NCI-H1092 (cell line): ENCODE measurements at places on chromosomes 3 and 15.
A peak's percentile ranks its signal among the peaks of the same experiment; 100 is the strongest.

GRCh38 chr15:60362321-60363086 lies 35.3 kb downstream of the ANXA2 start:
- DNase-seq = no peak

DNA sequence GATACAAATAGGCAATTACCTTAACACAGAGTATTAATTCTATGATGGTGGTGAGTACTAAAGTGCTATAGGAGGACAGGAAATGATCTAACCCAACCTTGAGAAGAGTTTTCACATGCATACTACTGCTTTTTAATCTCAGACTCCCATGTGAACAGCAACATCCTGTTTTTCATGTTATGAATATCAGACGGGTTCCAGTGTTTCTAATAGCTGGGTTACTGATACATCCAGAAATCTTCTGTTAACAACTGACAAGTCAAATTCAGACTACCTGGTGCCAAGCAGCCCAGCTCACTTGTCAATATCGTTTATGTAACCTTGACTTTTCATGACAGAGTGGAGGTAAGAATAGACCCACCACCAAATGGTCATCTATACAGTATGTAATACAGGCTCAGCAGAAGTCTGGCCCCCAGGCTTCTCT lies 220.2 kb upstream of the COL8A1 start:
- no peak for DNase-seq

DNA sequence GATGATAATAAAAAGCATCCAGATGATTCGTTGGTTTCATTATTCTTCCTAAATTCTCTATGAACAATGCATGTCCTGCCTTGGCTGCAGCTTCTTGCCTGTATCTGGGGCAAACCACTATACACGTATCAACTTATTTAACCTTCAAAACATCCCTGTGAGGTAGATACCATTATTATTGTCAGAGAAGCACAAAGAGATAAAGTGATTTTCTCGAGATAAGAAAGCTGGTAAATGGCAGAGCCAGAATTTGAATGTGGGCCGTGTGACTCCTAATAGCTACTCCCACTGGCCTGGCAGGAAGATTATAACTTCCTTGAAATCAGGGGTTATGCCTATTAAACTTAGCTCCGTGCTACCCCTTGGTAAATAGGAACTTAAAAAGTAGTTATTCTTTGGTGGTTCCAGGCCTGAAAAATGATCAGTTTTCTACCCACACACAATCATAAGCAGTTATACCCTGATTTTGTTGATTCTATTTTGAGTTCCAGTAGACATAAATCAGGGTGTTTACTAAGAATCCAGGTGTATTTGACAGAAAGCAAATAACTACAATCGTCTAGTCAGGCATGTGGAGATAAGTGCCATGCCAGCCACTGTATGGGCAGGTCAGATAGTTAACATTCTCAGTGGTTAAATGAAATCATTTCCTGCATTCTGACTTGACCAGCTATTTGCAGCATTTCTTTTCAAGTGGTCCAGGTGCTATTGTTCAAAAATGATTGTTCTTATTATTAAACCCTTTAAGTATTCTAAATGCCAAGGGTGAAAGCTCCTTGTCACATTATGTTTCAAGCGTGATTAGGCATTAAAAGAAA lies 99.2 kb upstream of the LRRN1 start:
- no peak for DNase-seq

GRCh38 chr3:188082031-188082430 lies 71.9 kb upstream of the LPP start:
- no peak for DNase-seq

DNA sequence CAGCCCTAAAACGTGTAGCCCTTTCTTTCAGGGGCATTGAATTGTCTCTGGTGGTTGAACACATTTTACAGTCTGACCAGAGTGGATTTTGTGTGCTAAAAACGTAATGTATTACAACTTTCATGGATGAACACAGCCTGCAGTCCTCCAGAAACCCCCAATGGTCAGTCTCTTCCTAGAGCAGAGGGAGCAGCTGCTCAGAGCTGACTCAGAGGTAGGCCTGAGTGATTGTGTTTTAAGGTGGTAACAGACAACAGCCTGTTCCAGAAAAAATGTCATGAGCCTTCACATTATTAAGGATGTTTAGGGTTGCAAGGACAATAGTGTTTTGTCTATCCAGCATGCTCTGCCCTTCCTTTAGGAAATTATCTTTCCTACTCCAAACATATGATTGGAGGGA lies 34.5 kb upstream of the CTNNB1 start:
- DNase-seq = no peak

- DNase-seq = no peak
These were observed 630.9 kb upstream of the NR2F2 start for GRCh38 chr15:95699578-95699977.

DNA sequence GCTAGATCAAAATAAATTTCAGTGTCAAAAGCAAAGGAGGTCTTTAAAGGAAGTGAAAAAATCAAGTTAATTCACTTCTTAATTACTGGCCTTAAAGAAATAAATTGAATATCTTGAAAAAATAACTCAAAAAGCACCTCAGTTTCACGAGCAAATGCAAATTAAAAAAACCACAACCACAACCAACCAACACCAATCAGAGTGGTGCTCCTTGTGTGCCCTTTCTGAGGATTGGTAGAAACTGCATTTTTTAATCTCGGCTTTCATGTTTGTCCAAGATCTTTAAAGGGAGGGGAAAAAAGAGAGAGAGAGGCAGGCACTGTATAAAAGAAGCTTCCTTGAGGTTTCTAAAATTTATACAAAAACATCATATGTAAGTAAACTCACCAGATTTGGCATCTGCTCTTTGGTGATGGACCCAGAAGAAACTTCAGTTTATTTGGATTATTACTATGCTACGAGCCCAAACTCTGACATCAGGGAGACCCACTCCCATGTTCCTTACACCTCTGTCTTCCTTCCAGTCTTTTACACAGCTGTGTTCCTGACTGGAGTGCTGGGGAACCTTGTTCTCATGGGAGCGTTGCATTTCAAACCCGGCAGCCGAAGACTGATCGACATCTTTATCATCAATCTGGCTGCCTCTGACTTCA lies at the start of gene GPR15:
GPR15 (plus strand) TSS at position 357 of the 653 bp plus-strand sequence; CDS start at position 413, 56 bp downstream.
- no peak for DNase-seq

DNA sequence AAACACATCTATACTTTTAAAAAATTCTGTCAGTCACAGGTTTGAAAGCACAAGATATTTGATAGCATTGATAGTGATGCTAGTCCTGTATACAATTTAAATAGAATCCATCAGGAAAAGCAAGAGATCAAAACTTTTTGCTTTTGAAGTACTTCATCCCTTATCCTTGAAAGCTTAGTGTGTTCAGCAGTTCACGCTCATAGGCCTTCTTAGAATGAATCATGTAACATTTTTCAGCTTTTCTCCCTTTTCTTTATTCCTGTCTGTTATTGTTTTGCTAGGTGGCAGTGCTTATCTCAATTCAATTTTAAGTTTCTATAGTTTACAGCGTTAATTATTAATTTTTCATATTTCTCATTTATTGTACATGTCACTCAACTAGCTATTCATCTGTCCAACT lies 69.1 kb downstream of the FGF7 start:
- no peak for DNase-seq

DNA sequence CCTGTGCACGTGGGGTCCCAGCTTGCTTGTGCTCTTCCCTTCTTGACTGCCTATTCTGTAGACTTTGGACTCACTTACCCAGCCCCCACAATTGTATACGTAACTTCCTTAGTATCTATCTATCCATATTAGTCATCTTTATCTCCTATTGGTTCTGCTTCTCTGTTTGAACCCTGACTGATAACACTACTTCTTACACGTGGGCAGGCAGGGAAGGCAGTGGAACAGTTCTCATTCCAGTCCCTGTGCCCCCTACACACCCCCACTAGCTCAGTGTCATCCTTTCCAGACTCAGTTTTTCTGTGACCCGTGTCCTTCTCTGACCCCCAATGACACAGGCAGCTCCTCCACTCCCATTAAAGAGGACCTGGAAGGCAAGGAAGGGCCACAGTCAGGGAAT lies 74.2 kb upstream of the FBN1 start:
- no peak for DNase-seq

- DNase-seq = peak; percentile 18
These were observed 82.2 kb upstream of the CTDSPL start for GRCh38 chr3:37779289-37780152.

DNA sequence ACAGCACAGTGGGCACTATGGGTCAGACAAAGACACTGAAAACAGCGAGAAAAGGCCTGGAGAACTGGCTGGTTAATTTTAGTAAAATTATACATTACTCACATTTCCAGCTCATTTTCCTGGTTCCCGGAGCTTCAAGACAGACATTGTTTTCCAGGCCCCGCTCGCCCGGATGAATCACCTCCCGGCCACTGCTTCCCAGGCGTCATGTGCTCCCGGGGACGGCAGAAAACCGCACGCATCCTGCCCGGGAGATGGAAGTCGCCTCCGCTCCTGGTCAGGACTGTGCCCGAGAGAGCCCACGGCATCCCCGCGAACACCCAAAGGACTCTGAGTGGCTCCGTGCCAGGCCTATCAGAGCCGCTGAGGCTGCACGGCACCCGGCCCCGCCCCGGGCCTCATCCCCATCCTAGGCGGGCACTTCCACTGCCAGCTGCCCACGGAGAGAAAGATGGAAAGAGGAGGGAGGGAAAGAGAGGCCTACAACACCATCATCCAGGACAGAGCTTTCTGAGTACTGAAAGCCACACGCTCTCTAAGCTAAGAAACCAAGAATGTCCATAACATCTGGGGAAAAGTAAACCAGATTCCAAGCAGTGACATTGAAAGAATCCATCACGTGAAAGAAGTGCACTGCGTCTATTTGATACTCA lies 75.1 kb downstream of the VGLL4 start:
- no peak for DNase-seq

- no peak for DNase-seq
These were observed 39.6 kb upstream of the TKT start for GRCh38 chr3:53295410-53295809.

DNA sequence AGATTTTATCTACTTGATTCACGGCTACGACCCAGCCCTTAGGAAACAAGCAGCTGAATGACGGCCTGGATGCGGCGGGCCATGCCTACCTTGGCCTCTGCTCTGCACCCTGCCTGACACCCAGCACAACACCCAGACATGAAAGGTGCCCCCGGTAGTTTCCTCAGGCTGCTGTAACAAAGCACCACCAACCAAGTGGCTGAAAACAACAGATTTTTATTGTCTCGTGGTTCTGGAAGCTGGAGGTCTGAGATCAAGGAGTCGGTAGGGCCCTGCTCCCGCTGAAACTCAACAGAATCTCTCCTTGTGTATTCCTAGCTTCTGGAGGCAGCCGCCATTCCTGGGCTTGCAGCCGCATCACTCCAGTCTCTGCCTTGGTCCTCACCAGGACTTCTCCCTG lies 111.7 kb downstream of the ADCY5 start:
- no peak for DNase-seq

DNA sequence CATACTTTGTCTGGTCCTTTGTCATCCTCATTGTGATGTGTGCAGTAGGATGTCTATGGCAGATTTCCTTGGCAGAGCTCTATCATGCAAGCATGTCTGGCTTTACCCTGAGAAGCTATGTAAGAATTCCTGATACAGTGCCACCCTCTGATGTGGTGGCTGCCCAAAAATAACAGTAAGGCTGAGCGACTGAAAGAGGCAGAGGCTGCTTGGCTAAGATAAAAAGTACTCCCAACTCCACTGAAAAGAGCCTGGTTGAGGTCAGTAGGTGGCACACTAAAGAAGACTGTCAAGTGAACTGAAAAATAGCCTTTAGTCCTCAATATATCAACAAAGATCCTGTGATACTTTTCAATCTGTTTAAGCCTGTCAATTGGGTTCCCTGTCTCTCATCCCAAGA lies 31.7 kb downstream of the BTLA start:
- DNase-seq = no peak

GRCh38 chr15:101391981-101392640 lies 97.1 kb upstream of the SNRPA1 start:
- no peak for DNase-seq

- DNase-seq = no peak
These were observed 363.4 kb downstream of the LRTM1 start for GRCh38 chr3:54564374-54564925.

DNA sequence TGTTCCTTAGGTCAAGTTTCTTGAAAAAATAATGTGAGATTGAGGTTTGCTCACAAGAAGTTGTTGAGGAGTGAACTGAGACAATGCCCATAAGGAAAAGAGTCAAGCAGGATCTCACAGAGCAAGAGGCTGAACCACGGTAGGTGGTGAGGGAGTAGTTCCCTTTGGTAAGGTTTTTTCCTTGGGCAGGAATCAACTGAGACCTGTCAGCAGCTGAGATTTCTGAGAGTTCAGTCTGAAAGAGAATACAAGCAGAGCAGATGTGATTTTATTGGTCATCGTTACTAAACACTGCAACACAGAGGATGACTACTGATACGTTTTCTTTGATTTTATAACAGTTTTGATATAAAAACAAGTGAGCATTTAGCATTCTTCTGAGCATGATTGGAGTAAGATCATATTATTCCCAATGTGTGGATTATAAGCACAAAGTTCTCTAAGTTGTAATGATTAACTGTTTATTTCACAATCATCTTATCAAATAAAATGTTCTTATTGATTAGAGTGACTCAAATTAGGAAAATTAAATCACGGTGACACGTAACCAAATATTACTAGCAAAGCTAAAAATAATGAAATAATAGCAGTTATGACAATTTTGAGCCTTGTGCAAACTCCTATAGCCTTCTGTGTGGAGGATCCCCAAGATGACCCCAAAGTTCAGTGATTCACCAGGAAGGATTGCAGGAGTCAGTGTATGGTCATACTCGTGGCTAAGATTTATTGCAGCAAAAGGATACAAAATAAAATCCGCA lies 346.2 kb upstream of the ZNF717 start:
- no peak for DNase-seq

DNA sequence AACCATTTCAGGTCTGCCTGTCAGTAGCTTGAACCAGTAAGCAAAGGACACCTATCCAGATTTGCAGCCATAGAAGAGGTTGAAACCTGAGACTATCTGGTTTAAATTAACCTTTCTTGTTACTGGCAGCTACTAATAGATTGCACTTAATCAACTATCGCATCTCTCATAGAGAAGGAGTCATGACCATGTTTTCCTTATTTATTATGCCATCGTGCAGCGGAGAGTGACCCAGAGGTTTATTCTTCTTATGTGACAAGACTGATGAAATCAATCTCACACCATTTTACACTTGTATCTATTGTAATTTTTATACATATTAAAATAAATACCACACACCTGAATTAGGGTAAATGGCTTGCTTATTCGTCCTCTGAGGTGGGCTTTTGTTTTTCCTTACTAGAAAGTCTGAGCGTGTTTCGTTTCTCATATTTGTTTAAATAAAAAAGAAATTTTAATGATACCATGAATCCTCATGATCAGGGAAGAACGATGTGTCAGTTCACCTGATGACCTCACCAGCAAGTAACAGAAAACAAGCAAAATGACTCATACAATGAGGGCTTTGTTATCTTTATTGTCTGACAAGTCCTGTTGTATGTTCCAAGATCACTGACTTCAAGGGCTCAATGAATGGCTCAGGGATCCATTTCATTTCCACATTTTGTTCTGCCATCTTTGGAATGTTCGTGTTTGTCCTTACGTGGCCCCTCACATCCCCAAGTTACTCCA lies 379.5 kb upstream of the DPH6 start:
- DNase-seq = no peak

DNA sequence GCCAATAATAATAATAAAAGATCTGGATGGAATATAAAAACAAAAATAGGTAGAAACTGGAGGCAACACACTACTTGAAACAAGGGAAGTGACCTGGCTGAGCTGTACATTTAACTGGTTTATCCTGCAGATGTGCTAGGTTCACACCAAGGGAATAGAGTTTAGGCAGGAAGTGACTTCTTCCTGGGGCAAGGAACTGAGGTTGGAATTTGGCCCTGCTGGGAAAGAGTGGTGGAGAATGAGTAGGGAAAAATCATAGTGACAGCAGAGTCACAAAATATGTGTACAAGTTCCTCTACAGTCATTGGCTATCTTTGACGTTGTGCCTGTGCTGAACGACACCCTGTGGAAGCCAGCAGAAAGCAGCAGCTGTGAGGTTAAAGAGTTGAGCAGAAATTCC lies 44.1 kb downstream of the ARHGAP11B start:
- DNase-seq = no peak
